ENCODE measurements at places on chromosomes 12 and 14. TPM values are rescaled to one million over a fixed set of nuclear protein-coding genes. Genes with fewer than 3 reads are reported as not detected.

The CD163L1 gene
- total RNA-seq, result not detected

The MED13L gene
- total RNA-seq, result 99.7 TPM

The KRT2 gene
- 0.10 TPM for total RNA-seq

The ACVR1B gene
- 5.5 TPM for total RNA-seq

The SLC38A6 gene
- 10.1 TPM for total RNA-seq

The OR6C70 gene
- total RNA-seq, result not detected

The ATL1 gene
- total RNA-seq, result 0.67 TPM

The TSHR gene
- total RNA-seq, result 1.0 TPM

The TMTC1 gene
- not detected for total RNA-seq
